ENCODE measurements at places on chromosomes 4 and X.
A peak's percentile ranks its signal among the peaks of the same experiment; 100 is the strongest.

DNA sequence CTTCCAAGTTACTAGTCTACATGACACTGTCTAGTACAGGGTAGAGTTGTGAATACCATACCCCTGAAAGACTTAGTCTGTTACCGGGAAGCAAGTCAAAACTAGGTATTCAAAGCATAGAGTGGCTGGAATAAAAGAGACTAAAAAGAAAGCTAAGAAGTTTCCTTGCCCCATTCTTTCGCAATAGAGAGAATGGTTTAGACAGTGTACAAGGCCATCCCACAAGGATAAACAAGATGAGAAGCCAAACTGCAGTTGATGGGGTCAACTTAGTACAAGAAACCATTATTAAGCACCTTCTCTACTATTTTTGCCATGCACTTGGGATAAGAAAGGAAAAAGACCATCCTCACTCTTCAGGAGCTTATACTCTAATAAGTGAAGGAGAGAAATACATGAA lies 30.3 kb downstream of the AMMECR1 start:
- no peak for DNase-seq

- no peak for DNase-seq
Observed at GRCh38 chrX:69185141-69185540, 19.9 kb upstream of the PJA1 start.

DNA sequence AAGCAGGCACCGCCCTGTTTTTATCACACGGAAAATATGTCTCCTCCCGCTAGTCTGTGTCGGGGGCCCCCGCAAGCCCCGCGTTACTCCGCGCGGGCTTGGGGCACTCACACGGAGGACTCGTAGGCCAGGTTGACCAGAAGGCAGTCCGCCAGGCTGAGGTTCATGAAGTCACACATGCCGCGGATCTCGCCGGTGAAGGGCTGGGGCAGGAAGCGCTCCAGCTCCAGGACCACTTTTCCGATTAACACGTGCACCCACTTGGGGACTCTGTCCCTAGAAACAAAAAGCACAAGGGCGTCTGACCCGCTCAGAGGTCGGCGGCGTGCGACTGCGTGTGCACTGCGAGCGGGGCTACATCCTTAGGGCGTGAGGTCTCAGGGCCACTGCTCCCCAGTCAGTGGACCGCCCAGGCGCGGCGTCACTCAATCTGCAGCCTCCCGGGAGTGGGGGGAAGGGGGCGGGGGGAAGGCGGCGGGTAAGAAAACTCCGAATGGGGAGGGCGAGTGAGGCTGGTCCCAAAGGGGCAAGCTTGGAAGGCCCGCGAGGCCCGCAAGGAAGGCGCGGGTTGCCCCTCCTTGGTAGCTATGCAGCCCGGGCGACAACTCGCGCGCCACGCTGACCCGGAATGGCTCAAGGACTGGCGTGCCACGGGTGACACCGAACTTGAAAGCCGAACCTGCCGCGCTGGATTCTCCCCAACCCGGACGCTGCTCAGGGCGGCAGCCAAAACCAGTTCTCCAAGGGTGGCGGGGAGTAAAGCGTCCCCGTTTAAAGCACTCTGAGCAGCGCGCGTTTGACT lies 722 bp downstream of the NAAA start:
- peak; percentile 67 for DNase-seq

GRCh38 chr4:20832826-20833225 lies 132.6 kb downstream of the PACRGL start:
- no peak for DNase-seq

GRCh38 chr4:123435246-123436113 lies 38.9 kb downstream of the SPRY1 start:
- DNase-seq: no peak

DNA sequence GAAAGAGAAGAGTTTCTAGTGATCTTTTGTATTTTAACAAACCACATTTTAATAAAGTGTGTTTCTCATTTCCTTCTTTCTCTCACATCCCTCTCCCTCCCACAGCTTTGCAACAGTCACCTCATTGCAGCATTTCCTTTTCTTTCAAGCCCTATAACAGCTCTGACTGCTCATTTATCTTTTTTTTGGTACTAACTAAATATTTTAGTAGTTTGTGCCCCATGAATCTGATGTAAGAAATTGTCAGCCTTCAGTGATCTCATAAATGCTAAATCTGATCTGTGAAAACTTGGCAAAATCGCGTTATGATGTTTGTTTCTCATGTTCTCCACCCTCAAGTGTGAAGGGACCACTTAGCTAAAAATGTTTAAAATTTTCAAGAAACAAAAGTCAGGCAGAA lies 258.5 kb upstream of the SLIT2 start:
- DNase-seq: no peak

DNA sequence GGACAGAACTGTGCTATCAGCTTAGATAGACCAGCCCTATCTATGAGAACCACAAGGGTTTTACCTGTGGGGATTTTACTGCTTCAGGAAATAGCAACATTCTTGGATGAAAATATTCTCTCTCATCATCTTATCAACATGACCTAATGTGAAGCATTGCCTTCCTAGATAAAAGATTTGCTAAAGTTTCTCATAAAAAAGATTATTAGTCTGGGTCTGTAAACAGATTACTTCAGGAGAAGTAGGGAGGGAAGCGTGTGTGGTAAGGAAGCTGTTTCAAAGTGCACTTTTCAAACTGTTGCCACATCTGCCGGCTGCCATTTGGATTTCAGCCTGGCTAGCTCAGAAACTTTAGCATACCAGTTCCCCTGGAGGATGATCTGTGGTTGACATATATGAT lies at the start of gene NOX1:
NOX1 (minus strand) TSS at position 35 of the 400 bp plus-strand sequence. CDS start 220 bp downstream, outside the sequence.
- no peak for DNase-seq

GRCh38 chr4:187937557-187937956 lies 58.0 kb upstream of the ZFP42 start:
- no peak for DNase-seq

DNA sequence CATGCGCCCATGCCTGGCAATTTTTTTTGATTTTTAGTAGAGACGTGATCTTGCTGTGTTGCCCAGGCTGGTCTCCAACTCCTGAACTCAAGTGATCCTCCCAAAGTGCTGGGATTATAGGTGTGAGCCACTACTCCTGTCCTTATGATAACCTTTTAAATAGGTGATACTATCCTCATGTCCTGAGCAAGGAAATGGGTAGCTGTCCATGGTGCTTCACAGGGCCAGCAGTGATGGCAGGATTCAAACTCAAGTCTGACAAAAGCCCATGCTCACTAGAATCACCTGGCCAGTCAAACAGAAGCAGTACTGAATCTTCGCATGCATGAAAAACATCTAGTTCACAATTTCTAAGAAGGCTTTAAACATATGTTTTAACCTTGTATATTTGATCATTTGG lies 235.1 kb downstream of the NR3C2 start:
- no peak for DNase-seq

DNA sequence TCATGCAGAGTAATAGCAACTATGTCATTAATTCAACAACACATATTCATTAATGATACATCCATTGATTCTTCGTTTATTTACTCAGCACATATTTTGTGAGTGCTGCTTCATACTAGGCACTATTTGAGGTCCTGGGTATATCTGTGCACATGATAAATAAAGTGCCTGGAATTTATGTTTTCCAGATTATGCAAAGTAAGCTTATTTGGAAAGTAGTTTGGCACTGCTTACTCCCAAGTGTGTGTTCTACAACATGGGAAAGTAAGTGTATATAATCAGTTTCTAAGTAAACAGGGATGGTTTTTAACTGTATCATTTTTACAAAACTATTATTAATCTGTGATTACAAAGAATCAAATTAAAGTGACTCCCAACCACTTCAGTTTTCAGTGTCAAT lies 16.8 kb upstream of the EPGN start:
- no peak for DNase-seq

- DNase-seq: no peak
Observed at GRCh38 chr4:2067446-2068197, 8.5 kb downstream of the NAT8L start.

- DNase-seq: no peak
Observed at GRCh38 chr4:14152834-14153519, 525.5 kb upstream of the BOD1L1 start.

- DNase-seq: no peak
Observed at GRCh38 chrX:2740672-2741071, 11.2 kb upstream of the XG start.

DNA sequence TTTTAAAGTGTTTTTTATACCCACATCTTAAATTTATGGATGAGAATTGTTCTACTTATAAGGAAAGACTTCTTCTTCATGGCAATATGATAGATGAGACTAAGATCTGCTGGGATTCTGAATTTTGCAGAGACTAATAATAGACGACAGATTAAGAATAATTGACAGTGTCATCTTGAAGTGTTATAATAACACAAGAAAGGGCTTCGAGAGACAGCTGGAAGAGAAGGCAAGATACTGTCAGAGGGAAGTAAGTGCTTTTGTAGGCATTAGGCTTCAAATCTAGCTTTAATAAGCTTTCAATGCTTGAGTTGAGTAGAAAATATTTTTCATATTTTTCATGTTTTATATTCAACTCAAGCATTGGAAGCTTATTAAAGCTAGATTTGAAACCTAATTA lies 797.6 kb upstream of the PABPC4L start:
- no peak for DNase-seq

- no peak for DNase-seq
Observed at GRCh38 chr4:94412658-94413038, 39.1 kb upstream of the PDLIM5 start.

GRCh38 chrX:14003028-14003427 lies 26.7 kb downstream of the GEMIN8 start:
- no peak for DNase-seq

- no peak for DNase-seq
Observed at GRCh38 chr4:17544205-17544604, 29.2 kb downstream of the CLRN2 start.

DNA sequence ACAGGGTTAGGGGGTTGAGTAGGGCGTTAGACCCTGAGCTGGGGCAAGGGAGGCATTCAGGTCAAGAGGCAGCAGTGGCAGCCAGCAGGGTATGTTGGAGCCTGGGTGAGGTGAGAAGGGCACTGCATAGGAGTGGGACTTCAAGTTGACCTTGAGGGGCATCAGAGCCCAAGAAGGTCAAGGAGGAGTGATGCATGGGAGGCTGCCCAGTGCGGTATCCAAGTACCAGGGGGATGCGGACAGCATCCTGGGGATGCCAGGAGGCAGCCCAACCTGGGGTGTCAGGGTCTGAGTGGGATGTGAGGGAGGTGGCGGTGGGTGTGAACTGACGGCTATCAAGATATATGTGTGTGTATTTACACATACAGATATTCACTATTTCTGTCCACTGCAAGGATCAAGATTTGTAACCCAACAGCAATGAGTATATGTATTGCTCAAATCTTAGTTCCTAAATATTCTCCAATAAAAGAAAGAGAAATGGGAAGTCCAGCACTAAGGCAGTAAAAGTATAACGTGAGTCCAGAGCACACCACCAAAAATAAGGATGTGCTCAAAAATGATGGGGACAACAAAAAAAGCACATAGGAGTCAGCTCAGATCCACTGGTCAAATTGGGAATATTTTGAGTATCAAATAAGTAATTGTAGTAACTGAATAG lies 9.8 kb upstream of the DCLK2 start:
- DNase-seq: no peak

- DNase-seq: no peak
Observed at GRCh38 chr4:132299841-132300240, 849.3 kb upstream of the PCDH10 start.

- DNase-seq: no peak
Observed at GRCh38 chr4:45646885-45647590, 476.8 kb downstream of the GABRG1 start.

- DNase-seq: no peak
Observed at GRCh38 chr4:13912966-13913365, 285.4 kb upstream of the BOD1L1 start.

GRCh38 chrX:115367951-115368350 lies 78.4 kb downstream of the LUZP4 start:
- no peak for DNase-seq

GRCh38 chr4:178205826-178206225 lies 763.6 kb upstream of the AGA start:
- no peak for DNase-seq

- DNase-seq: no peak
Observed at GRCh38 chrX:3252744-3253143, 93.7 kb downstream of the MXRA5 start.

GRCh38 chrX:49103637-49104036 lies 19.9 kb downstream of the GPKOW start:
- DNase-seq: no peak

DNA sequence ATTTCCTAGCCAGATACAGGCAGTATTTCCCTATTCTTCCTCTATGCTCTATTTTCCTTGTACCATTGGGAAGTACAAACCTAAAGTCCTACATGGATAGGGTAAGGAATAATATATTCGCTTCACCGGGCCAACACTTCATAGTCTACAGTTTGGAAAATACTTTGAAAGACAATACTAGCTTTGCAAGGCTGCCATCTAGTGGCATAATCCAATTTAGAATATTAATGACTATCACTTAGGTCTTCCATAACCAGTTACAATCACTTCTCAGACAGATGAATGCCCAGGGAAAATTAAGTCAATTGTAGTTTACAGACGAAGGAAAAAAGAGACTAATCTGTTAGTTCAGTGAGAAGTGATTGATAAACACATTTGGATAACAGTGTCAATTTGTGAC lies 141.0 kb upstream of the FAM47C start:
- DNase-seq: no peak

DNA sequence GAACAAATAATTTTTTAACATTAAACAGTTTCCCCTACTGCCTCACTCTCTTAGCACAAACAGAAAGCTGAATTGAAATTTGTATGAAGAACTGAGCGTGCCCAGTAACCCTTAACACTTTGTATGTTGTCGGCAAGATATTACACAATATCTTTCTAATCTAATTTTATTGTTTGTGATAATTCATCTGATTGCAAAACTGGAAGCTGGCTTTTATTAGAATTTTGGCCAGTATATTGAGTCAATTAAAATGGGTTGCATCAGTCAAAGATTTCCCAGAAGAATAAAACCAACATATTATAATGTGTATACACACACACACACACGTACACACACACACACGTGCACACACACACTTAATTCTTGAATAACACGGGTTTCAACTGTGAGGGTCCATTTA lies 2332.1 kb downstream of the PCDH7 start:
- no peak for DNase-seq

- no peak for DNase-seq
Observed at GRCh38 chr4:163748449-163748848, 254.0 kb downstream of the TMA16 start.

DNA sequence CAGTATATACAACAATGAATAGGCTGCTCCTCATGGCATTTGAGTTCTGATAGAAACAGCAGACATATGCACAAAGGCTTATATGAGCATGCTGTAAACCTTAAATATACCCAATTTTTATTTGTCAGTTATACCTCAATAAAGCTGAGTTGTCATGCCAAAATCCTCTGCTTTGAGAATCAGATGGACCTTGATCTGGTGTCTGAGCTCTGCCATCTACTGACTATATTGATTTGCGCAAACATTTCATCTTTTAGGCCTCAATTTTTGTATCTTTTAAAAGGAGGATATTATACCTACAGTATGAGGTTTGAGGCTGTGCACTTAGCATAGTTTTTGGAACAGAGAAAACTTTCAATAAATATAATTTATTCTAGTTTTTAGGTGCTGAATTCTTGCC lies 85.2 kb downstream of the PRRG1 start:
- no peak for DNase-seq

All from activated T-cell treated with anti-CD3 and anti-CD28 coated beads, Interleukin-2, amount 50 U/mL, for 4 hours (primary cell).